ENCODE measurements at places on chromosomes 5 and 9.
A peak's percentile ranks its signal among the peaks of the same experiment; 100 is the strongest.

GRCh38 chr5:168002116-168002515 lies 289.3 kb upstream of the WWC1 start:
- no peak for DNase-seq

GRCh38 chr5:110362261-110362660 lies 364.2 kb downstream of the TMEM232 start:
- no peak for DNase-seq

DNA sequence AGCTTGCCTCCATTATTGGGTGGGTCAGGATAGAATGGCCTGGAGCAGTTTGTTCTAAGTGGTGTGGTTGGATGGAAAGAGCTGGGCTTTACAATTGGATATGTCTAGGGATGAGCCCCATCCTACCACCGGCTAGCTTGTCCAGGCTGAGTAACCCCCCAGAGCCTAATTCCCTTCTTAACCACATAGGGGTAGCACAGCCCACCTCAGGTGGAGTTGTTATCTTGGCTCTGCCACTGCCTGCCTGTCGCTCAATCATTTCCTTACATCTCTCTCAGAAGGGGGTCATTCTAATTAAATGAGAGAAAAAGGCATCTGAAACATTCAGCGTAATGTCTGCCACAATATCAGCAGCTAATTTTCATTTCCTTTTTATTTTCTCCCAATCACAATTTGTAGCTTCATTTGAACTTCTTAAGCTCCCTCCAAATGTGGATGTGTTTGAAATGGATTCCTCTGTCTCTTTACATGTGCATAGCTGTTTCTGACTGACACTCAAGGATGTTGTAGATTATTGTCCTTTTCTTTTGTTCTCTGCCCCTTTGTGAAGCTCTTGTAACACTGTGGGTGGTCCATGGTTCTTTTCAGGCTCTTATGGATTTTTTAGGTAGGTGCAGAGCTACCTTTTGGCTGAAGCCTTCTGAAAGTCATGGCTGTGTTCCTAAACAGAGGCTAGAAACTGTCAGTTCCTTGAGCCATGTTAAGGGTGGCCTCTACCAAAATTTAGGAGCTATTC lies 383.1 kb upstream of the KLF4 start:
- no peak for DNase-seq

GRCh38 chr9:14170973-14171596 lies 142.9 kb downstream of the NFIB start:
- peak; percentile 47 for DNase-seq

DNA sequence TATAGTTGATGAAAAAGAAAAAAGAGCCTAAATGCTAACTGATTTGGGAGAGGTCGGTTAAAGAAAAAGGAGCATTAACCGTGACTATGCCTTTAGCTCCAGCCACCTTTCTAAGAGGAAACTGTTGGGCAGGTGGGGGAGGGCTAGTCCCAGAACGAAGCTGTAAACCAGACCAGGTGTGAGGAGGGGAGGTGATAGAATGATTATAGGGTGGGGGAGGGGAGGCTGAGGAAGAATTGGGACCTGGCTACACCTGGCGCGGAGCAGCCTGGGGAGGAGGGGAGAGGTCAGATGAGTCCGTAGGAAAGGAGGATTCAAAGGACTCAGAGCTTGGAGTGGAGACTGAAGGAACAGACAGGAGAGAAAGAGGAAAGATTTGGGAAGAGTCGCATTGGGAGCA lies 73.4 kb downstream of the PHAX start:
- DNase-seq: no peak

DNA sequence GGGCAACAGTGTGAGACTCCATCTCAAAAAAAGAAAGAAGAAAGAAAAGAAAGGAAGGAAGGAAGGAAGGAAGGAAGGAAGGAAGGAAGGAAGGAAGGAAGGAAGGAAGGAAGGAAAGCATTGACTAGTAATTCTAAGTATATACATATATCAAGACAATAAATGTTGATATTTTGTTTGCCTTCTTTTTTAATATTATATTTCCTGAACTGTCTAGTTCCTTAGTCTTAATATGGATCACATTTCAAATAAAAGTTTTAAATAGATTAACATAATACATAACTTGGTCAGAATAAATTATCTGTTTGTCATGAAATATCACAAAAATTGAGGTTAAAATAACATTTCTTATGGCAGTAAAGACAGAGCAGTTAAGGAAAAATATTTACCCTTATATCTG lies 1448.4 kb upstream of the C9orf72 start:
- no peak for DNase-seq

- DNase-seq: no peak
Measured at GRCh38 chr9:102778746-102779145, 216.4 kb upstream of the CYLC2 start.
